Cardiac fibroblast (primary cell): ENCODE measurements at places on chromosomes 1 and 21.

- DNase-seq: peak; percentile 79
Measured at GRCh38 chr1:41842993-41843755, 75.5 kb downstream of the HIVEP3 start.

- no peak for DNase-seq
Measured at GRCh38 chr1:111204201-111204982, 3.9 kb upstream of the DENND2D start.

DNA sequence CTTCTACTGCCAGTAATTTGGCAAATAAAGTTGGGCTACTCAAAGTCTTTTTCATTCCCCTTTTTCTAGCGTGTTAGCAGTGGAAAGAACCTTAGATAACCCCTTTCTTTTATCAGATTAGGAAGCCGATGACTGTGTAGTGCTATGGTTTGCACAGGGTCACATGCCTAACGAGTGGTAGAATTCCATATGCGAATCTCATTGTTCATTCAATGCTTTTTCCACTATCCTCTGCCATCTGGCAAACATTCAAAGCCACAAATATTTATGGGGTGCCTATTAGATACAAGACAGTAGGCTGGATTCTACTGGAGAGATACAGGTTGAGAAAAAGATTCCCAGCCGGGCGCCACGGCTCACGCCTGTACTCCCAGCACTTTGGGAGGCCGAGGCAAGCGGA, 14.9 kb upstream of the IER5 start:
- DNase-seq: peak; percentile 90

DNA sequence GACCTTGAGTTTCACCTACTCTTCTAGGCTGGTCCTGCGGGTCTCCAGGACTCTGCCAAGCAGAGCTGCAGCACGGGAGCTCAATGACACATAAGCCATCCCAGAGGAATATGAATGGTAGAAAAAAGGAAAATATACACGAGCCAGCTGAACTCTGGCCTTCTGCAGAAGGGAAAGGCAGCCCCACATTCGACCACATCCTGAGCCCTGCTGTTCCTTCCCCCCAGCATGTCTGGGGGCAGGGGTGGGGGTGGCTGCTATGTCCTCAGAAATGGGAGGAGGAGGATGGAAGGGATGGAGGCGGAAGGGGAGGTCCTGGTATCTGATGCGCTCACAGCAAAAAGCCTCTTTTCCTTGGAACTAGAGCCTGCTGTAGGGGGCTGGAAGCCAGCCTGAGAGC, 12.1 kb upstream of the KDF1 start:
- DNase-seq: no peak

- DNase-seq: no peak
Measured at GRCh38 chr1:190908246-190908645, 430.6 kb upstream of the BRINP3 start.

GRCh38 chr1:231424950-231425805, 3.1 kb upstream of the EGLN1 start:
- DNase-seq: no peak

GRCh38 chr1:167258858-167259257, 38.2 kb downstream of the POU2F1 start:
- no peak for DNase-seq

DNA sequence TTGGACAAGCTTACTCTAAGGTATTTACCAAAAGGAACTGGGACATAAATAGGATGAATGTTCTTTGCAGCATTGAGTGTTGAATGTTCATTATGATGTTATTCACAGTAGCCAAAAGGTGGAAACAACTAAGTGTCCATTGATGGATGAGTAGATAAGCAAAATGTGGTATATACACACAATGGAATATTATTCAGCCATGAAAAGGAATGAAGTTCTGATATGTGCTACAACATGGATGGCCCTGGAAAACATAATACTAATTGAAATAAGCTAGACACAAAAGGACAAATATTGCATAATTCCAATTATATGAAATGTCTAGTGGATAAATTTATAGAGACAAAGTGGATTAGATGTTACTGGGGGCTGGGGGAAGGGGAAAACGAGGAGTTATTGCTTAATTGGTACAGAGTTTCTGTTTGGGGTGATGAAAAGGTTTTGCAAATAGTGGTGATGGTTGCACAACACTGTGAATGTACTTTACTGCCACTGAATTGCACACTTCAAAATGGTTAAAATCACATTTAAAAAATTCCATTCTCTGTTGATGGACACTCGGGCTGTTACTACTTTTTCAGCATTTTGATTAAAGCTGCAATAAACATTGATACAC, 2.9 kb downstream of the MTARC1 start:
- DNase-seq: no peak

- DNase-seq: no peak
Measured at GRCh38 chr21:29719521-29719920, 220.3 kb downstream of the GRIK1 start.

DNA sequence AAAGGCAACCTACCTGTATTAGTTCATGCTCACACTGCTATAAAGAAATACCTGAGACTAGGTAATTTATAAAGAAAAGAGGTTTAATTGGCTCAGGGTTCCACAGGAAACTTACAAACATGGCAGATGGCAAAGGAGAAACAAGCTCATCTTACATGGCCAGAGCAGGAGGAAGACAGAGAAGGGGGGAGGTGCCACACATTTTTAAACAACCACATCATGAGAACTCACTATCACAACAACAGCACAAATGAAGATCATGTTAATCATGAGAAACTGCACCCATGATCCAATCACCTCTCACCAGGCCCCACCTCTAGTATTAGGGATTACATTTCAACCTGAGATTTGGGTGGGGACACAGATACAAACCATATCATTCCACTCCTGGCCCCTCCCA, 90.6 kb upstream of the KCTD3 start:
- DNase-seq: peak; percentile 20

DNA sequence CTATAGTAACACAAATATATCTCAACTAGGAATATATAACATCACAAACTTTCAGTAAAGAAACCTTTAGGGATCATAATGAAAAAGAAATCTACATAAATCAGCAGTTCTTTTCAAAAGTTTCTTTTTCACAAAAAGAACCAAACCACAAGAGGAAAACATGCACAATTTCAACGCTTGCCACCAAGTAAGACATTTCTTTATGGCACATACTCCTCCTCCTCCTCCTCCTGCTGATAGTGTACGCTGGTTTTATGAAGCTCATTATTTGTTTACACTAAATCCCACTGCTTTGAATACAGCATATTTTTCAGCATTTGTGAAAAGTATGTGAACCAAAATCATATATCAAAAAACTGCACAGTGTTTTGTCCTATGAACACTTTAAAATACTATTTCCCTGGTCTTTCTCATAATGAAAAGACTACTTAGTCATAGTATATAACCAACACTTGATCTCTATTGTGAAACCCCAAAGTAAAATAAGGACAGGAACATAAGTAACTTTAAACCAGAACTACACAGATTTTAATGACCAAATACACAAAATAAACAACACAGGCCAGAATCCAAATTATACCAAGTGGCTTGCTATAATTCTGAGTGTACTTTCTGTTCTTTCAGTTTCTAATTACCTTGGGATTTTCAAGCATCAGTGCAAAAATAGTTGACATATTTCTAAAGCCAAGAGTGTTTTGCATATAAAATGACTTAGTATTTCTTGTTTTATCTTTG, 184.2 kb downstream of the EIF4G3 start:
- peak; percentile 60 for DNase-seq

DNA sequence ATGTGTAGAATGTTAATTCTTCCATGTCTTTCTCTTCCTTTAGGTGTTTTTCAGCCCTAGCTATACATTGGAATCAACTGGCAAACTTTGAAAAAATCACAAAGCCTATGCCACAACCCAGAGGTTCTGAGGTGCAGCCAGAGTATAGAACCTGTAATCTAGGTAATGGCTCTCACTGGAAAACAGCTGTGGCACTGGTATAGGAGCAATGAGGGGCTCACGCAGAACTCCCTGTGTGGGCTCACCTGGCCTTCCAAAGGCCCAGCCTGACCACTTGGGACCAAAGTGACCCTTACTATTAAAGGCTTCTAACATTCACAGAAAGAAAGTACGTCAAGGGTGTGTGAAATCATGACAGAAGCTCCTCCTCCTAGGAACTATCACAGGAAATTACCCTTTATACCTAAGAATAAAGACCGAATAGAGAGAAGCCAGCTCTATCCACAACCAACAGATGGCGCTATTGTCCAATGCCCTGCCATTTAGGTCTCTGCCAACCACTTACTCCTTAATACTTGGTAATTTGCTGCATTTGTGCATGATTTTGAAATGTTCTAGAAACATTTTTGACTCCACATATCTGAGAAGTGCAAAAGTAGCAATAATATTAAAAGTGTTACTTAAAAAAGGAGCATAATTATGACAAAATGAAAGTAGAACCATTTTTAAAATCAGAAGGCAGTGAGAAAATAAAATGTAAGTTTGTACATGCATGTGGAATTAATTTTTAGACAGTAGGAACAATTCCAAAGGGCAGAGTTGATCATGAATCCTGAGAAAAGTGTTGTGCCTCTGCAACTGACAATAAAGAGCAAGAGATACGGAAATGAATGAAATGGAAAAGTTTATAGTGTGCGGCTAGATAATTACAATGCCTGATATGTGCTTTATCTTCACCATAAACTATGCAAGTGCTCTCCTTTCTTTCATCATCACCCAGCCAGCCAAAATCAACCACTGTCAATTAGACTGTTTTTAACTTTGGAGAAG, 93.1 kb upstream of the HAO2 start:
- peak; percentile 83 for DNase-seq

DNA sequence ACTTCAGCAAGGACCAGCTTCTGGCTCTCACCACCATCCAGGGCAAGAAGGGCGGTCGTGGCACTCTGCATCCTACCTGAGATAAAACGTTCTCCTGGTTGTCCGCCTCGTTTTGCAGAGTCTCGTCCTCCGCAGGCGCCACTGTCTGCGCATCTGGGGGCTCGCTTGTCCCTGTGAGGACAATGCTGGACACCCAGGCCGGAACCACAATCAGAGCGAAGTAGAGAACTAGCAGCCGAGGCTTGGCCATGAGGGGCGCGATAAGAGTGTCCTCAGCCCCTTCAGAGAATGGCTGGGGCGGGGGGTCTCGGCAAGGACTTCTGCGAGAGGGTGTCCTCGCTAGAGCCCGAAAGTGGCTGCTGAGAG, 505 bp downstream of the OLFML2B start:
- DNase-seq: no peak

DNA sequence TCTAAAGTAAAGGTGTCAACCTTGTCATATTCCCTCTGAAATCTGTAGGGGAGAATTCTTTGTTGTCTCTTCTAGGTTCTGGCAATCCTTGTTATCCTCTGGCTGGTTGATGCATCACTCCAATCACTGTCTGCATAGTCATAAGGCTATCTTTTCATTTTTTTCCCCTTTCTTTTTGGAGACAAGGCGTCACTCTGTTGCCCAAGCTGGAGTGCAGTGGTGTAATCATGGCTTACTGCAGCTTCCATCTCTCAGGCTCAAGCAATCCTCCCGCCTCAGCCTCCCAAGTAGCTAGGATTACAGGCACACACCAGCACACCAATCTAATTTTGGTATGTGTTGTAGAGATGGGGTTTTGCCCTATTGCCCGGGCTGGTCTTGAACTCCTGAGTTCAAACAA, 12.9 kb downstream of the DPYD start:
- DNase-seq: peak; percentile 62

GRCh38 chr1:89945852-89946476, 48.9 kb upstream of the ZNF326 start:
- no peak for DNase-seq

GRCh38 chr1:185441605-185442004, 124.6 kb upstream of the IVNS1ABP start:
- peak; percentile 46 for DNase-seq

GRCh38 chr1:15411593-15412137, 2.0 kb downstream of the EFHD2 start:
- DNase-seq: no peak

DNA sequence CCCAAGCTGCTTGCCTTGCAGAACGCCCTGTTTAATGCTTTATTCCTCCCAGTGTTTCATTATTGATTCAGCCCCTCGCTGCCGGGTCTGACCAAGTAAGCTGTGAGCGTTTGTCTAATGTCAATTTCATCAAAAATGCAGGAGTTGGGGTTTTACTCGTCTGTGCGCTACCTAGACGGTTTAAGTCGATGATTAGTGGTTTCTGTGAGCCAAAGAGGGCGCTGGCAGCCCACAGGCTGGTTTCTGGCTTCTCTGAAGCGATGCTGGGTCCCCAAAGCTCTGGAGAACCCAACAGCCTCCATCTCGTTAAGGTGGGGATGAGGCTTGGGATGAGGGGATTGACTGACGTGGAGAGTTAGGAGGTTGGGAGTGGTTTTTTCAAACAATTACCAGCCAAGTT, 102.9 kb downstream of the SYF2 start:
- no peak for DNase-seq

DNA sequence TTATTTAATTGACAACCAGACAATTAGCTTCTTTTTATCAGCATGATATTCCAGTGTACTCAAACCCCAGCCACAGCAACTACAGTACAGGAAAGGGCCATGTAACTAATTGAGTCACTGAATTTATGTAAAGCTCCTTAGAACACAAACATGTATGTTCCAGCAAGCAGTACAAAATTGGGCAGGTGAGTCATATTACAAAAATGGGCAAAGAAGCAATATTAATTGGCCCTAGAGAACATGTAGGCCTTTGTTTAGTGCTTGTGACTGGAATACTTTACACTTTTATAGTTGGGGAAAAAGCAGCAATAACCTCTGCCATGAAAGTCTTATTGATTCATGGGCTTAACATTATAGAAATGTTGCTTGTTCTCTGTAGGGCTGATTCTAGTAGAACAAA, 31.8 kb downstream of the CLEC20A start:
- DNase-seq: peak; percentile 80

GRCh38 chr1:44275991-44276405, 62.7 kb downstream of the DMAP1 start:
- peak; percentile 34 for DNase-seq

GRCh38 chr1:200714504-200715187, 24.0 kb upstream of the CAMSAP2 start:
- DNase-seq: no peak

GRCh38 chr1:200224315-200224714, 185.5 kb downstream of the ZNF281 start:
- peak; percentile 65 for DNase-seq

- DNase-seq: no peak
Measured at GRCh38 chr1:191152776-191153175, 675.1 kb upstream of the BRINP3 start.

GRCh38 chr1:3636531-3636930, 11.7 kb downstream of the TPRG1L start:
- DNase-seq: no peak

GRCh38 chr1:114535401-114535800, 24.4 kb upstream of the TRIM33 start:
- DNase-seq: no peak
